ENCODE measurements at places on chromosomes 6 and 20. TPM values are rescaled to one million over a fixed set of nuclear protein-coding genes. Genes with fewer than 3 reads are reported as not detected.
A peak's percentile ranks its signal among the peaks of the same experiment; 100 is the strongest.

The MUC21 gene
- not detected for total RNA-seq

GRCh38 chr20:24960861-24961260 lies 11.8 kb downstream of the CST7 start:
- DNase-seq, result no peak

DNA sequence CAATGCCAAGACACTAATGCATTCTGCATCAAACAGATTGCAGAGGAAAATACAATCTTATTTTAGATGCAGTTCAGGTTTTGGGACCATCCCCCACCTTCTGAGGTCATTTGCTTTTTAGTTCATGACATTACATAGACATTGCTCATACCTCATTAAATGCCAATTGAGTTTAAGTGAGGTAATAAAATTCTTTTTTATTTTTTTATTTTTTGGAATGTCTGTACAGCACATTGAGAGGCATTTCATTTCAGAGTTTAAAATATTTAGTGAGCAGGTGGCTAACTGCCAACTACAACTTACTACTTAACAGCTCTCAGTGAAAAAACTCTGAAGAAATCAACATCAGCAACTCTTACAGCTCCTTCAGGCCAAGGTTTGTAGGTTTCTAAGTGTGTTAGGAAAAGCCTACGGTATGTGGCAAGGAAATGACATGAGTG lies 482.2 kb upstream of the RNF217 start:
- DNase-seq, result no peak

The SUMO4 gene
- total RNA-seq, result 1.2 TPM

DNA sequence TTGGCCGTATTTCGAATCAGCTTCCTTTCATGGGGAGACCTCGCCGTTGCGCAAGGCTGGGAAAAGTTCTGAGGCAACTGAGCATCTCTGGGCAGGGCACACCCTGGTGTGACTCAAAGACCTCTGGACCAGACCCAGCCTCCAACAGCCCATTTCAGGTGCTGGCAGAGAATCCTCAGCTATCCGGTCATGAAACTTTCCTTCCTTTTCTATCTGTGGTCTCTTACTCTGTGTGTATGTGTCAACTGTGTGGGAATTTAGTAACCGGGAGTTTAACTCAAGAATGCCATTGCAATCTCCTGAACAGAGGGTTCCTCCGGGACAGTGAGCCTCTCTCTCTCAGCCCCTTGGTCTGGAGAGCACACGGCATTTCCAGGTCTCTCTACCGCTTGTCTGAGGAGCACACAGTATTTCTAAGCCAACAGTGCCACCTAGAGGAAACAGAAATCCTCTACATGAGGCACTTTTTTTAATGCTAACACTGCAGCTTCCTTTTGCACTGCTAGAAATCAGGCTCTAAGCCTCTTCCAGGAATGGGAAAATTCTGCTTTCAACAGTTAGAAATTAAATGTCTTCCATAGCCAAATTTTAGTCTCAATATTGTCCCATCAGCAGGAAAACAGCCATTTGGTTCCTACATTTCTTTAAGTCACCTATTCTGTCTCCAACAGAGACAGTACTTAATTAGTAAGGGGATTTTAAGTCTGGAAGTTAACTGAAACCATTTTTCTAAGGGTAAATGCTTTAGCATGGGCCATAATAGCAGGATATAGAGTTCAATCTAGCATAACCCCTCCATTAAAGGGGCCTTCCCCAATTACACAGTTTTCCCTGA lies 32.7 kb downstream of the PLN start:
- DNase-seq, result peak; percentile 75

- DNase-seq, result peak; percentile 46
Observed at GRCh38 chr6:159174263-159174969, 5.2 kb downstream of the FNDC1 start.

DNA sequence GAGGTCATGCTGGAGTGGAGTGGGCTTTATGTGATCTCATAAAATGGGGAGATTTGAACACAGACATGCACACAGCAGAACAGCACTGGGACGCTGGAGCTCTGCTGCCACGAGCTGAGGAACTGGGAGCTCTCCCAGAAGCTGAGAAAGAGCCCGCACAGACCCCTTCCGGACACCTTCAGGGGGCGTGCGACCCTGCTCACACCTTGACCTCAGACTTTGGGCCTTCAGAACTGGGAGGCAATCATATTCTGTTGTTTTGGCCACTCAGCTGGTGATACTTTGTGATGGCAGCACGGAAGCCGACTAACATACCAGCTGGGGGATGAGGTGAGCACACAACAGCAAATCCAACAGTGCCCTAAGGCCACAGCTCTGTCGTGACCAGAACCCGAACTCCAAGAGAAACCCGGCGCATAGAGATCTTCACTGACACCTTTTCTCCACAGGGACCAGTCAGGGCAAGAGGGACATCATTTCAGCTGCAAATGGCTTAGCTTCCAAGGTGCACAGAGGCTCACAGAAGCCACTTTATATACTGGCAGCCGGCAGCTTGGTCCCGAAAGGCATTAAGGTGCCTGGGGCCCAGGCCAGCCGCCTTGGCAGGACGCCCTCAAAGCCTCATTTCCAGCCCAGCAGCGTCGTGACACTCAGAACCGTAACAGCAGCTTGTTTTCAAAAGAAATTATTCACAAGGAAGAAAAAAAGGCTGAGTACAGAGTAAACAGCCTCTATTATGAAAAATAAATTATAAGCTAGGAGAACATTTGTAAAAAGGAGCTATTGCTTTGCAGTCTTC lies 89.3 kb downstream of the RNASET2 start:
- no peak for DNase-seq

The FOXC1 gene
- 0.55 TPM for total RNA-seq

The OR10C1 gene
- not detected for total RNA-seq

GRCh38 chr6:109318328-109318876 lies 63.9 kb downstream of the CD164 start:
- DNase-seq, result peak; percentile 78

DNA sequence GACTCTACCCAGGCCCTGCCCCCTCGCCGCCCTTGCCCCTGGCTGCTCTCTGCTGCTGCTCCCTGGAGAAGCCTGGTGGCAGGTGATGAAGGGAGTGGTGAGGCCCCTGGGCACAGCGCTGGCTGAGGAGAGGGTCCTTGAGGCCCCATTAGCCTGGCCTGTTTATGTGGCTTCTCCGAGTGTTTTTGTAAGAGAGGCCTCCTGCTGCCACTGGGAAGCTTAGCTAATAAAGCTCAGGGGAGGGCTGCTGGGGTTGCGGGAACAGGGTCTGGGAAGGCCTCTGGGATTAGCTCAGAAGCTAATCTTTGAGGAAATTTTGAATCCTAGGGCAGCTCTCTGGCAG lies 15.5 kb downstream of the EBF4 start:
- no peak for DNase-seq

- DNase-seq, result no peak
Observed at GRCh38 chr6:157840776-157841175, 17.7 kb downstream of the SNX9 start.

- DNase-seq, result no peak
Observed at GRCh38 chr6:21199262-21199661, 394.3 kb upstream of the SOX4 start.

DNA sequence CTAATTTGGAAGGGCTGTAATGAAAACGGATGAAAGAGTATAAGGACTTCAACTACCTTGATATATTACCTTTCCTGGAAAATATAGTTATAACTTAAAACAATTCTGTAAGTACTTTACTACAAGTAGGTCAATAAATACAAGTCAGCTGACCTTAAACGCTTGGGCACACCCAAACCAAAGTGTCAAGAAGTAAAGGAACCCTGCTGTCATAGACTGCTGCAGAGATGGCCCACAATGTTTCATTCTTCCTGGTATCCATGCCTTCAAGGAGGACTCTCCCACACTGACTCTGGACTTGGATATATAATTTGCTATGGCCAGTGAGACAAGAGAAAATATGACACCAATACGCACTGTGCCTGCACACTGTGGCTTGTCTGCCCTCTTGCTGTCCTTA lies 132.0 kb downstream of the LAMP5 start:
- DNase-seq, result no peak

The ADTRP gene
- not detected for total RNA-seq

GRCh38 chr6:14222956-14223355 lies 105.4 kb downstream of the CD83 start:
- DNase-seq, result no peak
